Fibroblast of pulmonary artery (primary cell): ENCODE measurements at places on chromosomes 5 and 9.

- DNase-seq = no peak
Observed at GRCh38 chr5:14148890-14149671, 5.9 kb downstream of the TRIO start.

DNA sequence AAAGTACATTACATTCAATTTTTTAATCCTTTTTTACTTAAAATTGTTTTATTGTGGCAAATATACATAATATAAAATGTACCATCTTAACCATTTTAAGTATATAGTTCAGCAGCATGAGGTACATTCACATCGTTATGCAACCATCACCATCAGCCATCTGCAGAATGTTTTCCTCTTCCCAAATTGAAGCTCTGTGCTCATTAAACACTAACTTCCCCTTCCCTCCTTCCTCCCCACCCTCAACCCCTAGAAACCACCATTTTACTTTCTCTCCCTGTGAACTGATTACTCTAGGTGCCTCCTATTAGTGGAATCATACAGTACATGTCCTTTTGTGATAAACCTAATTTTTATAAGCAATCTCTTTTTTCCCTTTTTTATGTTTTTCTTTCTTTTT lies 15.6 kb downstream of the TEX53 start:
- no peak for DNase-seq

DNA sequence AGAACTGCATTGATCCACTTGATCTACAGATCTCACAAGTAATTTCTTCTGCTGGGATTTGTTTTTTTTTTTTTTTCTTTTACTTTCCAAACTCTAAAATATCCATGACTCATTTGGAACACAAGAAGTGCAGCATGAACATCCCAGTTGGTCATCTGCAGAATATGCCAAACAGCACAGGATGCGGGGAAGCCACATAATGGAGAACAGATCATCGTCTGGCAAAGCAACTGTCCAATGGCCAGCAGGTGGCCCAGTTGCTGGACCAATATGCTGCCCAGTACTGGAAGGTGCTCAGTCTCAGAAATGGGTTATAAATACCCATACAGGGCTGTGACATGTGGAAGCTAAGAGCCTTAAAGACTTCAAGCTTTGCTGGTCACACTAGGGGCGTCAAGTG lies 221.3 kb upstream of the TAS2R1 start:
- DNase-seq = peak; percentile 69

- peak; percentile 74 for DNase-seq
Observed at GRCh38 chr9:130453487-130453886, 8.7 kb downstream of the ASS1 start.

DNA sequence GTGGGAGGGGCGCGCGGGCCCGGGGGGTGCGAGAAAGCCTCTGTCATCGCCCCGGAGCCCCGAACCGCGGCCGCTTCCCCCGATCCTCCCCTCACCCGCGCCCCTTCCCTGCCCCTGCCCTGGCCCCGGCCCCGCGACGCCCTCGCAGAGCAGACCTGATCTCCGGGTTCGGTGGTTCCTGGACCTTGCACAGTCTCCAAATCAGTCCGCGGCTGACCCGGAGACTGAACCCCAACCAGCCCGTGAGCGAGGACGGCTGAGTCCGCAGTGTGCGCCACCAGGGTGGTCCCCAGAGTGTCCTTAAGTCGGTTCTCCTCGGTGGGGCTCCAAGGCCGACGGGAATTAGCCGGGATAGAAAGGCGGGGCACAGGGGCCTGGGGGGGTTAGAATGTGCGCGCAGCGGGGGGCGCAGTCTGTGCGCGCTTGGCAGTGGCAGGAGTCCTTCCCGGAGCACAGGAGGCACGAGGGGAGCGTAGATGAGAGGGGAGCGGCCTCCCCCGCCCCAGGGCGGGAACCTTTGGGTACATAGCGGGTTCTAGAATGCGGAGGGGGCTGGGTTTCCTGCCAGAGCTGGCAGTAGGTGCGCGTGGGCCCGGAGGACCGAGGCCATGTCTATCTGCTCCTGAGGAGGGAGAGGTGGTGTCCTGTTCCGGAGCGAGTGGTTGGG lies 779 bp downstream of the PKN3 start:
- DNase-seq = no peak

DNA sequence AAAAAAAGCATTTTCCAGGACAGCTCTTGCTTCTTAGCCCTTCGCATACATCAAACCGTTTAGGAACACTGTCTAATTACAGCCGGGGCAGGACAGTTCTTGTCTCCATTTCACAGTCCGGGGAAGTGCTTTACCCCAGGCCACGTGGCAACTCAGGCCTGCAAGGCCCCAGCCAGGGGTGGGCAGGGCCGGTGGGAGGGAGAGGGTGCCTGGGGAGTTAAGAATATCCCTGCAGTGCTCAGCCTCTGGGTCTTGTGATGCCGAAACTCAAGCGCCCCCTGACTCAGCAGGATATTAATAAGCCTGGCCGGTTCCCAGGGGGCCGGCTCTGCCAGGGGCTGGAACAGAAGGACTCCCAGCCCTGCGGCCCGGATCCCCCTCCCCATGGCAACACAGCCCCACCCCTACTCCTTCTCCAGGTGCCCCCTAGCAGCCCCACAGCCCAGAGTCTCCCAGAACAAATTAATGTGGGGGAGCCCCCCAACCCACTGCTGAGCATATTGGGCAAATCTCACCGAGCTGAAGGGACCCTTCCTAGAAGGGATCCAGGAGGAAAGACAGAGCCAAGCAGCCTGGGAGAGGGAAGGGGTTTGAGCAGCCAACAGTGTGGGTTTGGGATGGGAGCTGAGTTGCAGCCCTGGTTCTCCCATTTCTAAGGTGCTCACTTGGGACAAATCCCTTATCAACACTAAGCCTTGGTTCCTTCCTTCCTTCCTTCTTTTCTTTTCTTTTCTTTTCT lies 45.3 kb downstream of the PLPP7 start:
- DNase-seq = no peak

DNA sequence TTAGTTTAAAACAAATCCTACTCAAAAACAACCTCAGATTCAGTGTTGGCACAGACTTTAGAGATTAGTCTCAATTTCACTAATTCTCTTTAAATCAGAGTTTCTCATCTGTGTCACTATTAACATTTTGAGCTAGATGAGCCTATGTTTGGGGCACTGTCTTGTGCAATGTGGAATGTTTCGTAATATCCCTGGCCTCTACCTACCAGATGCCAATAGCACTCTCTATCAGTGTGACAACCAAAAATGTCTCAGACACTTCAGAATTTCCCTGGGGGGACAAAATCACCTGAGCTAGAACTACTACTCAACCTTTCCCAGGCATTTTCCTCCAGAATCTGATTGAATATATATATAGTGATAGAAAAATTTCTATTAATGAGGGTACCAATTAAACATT lies 465.2 kb upstream of the RGMB start:
- DNase-seq = peak; percentile 23

GRCh38 chr5:77022511-77023417 lies 7.4 kb upstream of the AGGF1 start:
- DNase-seq = no peak

DNA sequence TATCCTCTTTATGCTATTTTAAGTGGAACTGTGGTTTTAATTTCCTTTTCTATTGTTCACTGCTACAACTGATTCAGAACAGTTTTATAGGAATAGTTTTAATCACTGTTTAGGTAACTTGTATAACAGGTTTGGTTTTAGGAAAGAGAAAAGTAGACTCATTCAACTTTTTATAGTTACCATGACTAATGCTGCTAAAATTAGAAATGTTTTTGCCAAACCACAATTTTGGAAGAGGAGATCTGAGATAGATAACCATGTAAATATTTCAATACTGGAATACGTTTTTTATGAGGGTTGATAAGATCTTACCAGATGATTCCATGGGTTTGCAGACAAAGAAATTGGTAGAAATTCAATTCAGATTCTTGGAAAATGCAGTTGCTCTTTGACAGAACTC lies 404.6 kb upstream of the ARRDC3 start:
- DNase-seq = no peak

DNA sequence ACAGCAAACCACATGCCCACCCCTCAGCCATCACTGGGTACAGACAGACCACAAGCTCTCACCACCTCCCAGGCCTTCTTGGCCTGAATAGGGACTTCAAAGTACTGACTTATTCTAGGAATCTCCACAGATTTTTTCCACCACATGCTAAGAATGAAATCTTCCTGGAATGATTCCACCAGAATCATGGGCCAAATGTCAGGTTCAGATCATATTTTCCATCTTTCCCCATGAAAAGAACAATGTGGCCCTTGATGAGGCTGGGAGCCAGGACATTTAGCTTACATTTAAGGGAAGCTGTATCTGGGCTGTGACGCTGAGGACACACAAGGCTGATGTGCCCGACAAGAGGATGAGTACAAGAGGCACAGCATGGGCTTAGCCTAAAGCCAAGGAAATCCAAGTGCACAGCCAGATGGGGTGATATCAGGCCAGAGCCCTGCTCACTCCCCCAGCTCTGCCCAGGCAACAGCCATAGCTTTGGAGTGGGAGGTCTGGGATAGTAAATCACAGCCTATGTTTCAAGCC lies 28.1 kb downstream of the ACSL6 start:
- peak; percentile 7 for DNase-seq

DNA sequence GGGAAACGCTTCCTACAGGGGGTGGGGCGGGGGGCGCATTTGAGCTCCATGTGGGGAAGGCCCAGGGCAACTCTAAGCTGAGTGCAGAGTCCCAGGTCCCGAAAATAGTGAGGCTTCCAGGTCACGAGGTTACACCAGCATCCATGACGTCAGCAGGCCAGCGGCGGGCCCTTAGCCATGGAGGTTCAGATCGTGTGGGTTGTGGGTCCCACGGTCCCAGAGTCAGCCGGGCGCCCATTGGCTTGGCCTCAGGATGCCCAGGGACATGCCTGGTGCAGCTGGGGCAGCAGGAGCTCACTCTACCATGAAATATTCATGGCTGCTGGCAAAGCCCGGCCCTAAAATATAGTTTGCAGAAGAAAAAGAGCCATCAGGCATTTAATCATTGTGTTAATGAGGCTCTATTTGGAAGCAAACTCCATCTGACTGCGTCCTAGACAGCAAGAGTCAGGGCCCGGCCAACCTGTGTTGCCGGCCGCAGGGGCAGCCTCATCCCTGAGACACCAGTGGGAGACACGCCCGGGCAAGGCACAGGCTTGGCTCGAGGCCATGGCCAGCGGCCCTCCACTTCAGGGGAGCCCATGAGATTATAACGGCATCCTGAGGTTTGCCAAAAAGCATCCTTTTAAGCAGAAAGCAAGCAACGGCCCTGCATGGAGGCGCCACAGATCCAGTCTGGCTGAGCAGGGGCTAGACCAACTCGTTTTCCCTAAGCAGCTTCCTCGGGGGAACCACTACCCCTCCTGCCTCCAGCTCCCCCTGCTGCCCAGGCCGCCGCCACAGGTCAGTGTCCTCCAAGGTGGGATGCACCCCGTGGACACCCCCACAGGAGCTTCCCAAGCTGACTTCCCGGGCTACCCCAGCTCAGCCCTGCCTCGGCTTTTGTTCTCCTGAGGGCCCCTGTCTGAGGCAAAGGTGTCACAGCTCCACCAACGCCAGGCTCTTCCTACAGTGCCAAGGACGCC lies 108.9 kb upstream of the PPP1R26 start:
- no peak for DNase-seq

DNA sequence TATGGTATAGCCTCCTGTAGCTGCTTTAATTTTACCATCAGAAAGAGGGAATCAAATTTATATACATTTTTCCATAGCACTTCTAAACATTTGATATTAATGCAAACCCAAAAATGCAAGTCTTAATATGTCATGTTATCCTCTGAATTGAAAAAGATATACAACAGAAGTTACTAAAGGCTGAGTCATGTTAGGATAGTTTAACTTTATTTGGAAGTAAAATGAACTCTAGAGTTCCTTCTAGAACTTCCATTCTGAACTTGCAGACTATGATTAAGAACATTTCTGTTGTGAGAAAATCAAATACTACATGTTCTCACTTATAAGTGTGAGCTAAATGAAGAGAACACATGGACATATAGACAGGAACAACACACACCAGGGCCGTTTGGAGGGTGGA lies 317.3 kb upstream of the PRR16 start:
- DNase-seq = no peak

GRCh38 chr5:123444016-123444415 lies 20.8 kb upstream of the CEP120 start:
- DNase-seq = no peak

DNA sequence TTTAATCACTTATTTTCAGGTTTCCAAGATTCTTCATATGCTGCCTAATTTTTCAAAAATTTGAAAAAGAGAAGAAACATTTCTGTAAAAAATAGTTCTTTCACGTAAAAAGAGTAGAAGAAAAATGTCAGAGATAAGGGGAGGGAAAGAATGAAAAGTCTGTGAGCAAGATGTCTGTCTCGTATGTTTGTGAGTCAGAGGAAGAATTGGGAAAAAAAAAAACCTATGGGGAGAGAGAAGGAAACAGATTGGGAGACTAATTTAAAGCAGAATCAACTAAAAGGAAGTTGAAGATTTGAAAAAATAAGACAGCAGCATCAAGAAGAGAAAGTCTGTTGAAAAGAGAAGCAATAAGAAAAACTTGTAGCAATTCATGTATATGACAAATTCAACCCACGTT lies 456.3 kb downstream of the HINT1 start:
- DNase-seq = peak; percentile 53

- no peak for DNase-seq
Observed at GRCh38 chr5:97846643-97847042, 663.6 kb upstream of the RIOK2 start.

GRCh38 chr5:1930501-1930879 lies 47.8 kb upstream of the IRX4 start:
- no peak for DNase-seq

DNA sequence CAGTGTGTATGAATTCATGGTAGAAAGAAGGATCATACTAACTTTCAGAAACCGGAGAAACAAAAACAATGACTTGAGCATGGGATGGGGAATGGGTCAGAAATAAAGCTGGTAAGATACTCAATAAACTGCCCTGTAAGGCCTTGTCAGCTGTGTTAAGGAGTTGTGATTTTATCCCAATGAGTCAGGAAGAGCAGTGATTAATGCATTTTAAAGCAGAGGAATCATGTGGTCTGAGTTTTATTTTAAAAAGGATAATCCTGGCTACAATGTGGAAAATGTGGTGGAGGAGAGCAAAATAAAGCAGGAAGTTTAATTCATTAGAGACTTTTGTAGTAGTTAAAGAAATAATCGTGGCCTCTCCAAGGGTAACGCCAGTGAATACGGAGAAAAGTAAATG lies 28.7 kb downstream of the DHX29 start:
- no peak for DNase-seq

DNA sequence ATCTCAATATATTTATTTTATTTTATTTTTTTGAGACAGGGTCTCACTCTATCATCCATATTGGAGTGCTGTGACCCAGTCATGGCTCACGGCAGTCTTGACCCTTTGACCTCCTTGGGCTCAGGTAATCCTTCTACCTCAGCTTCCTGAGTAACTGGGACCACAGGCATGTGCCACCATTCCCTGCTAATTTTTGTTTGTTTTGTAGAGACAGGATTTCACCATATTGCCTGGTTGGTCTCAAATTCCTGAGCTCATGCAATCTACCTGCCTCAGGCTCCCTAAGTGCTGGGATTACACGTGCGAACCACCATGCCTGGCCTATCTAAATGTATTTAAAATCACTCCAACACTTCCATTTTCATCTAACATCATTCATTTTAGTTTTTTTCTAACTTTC lies 190.5 kb upstream of the CHD1 start:
- no peak for DNase-seq
